AG09319 (cell line): ENCODE measurements at places on chromosomes 5 and 9.

DNA sequence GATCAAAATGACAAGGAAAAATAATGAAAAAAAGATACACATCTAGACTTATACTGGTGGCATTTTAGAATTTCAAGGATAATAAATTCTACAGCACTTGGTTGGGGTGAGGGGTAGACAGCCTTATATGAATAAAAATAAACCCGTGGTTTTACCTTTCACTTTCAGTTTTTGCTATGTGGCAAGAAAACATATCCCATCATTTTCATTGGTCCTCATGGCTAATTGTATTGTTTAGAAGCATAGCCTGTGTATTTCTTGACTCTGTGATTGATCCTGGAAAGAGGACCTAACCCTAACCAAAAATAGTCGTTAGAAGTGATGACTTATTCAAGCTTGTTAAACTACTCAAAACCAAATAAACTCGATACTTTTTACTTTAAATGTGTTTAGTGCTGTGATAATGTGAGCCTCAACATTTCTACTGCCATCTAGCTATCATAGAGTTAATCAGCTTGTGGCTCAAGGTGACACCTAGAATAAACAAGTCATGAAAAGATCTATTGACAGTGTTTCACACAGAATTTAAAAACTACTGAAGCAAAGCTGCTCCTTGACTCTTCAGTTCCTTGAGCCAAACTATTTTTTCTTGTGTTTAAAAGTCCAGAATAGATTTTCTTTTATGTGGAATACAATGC lies 153.3 kb upstream of the IZUMO3 start:
- DNase-seq, result no peak

DNA sequence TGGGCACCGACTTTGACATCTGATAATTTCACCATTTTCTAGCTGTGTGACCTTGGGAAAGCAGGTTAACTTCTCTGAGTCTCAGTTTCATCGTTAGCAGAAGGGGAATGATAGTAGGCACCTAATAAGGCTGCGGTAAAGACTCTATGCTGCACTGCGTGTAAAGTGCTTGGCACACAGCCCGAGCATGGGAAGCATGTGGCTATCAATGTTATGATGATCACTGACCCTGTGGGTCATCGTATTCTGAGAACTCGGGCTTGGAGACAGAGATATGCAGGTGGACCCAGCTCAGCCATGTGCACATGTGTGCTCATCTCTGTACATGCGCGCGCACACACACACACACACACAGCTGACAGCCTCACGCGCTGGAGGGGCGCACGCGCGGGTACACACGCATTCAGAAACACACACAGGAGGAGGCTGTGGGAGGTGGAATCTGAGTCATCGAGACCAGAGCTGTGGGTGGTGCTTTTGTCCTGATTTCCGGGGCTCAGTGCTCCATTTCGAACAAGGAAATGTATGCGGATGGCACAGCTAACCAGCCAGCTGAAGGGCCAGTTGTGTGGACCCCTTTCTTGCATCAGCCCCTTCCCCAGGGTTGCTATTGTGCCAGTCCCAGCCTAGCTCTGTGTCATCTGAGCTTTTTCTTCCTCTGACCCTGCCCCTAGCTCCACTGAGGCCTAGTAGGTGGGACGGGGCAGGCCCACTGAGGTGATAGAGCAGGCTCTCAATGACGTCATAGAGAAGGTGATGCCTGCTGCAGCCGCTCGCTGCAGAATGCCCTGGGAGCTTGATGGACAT lies 11.1 kb upstream of the ARAP3 start:
- DNase-seq, result no peak

GRCh38 chr9:36221667-36222066 lies 30.9 kb downstream of the CLTA start:
- DNase-seq, result no peak

DNA sequence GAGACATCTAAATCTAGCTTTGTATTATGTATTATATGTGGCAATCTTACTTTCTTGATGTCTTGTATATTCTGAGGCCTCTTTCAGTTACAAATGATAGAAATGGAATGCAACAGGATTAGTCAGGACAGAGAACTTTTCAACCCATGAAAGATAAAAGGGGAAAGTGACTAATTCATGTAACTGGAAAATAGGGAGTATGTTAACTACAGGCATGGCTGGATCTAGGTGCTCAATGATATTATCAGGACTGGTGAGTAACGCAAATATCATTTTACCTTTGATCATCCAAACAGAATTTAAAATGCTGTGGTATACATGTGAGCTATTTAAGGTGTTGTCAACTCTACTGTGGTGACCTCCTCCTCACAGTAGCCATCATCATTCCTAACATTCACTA lies 215.7 kb upstream of the GLRA1 start:
- no peak for DNase-seq

GRCh38 chr5:143208781-143209510 lies 194.5 kb downstream of the NR3C1 start:
- no peak for DNase-seq

DNA sequence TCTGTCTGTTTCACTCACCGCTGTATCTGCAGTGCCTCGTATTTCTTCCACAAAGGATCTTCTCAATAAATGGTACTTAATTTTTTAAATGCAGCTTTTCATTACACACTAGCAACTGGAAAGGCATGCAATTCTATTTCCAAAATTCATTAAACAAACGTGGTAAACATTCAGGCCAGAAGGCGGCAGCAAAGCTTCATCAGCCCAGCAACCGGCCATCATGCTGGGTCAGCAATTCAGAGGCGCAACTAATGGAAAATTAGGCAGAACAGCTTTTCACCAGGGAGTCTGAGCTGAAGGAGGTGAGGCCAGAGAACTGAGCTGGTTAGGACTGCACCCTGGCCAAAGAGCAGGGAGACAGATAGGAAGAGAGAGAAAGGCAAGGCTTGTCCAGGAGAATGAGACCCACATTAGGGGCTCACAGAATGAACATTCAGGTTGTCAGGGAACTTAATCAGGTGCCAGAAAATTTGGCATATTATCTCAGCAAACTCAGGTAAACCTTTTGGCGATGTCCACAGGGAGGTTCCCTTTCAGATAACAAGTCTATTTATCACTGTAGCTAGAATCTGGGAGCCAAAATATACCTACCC lies 17.7 kb upstream of the RNF180 start:
- peak; percentile 5 for DNase-seq

DNA sequence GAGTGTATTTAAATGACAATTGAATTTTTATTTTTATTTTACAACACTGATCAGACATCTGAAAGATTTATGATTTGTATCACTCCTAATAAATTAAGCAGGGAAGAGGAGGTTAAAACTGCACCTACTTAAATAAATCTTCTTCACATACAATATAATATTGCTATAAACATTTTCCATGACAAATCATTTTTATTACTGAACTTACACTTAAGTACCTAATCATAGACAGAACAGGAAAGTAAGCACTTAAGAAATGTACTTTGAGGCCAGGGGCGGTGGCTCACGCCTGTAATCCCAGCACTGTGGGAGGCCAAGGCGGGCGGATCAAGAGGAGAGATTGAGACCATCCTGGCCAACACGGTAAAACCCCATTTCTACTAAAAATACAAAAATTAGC lies 3.8 kb downstream of the PFDN1 start:
- DNase-seq, result no peak

DNA sequence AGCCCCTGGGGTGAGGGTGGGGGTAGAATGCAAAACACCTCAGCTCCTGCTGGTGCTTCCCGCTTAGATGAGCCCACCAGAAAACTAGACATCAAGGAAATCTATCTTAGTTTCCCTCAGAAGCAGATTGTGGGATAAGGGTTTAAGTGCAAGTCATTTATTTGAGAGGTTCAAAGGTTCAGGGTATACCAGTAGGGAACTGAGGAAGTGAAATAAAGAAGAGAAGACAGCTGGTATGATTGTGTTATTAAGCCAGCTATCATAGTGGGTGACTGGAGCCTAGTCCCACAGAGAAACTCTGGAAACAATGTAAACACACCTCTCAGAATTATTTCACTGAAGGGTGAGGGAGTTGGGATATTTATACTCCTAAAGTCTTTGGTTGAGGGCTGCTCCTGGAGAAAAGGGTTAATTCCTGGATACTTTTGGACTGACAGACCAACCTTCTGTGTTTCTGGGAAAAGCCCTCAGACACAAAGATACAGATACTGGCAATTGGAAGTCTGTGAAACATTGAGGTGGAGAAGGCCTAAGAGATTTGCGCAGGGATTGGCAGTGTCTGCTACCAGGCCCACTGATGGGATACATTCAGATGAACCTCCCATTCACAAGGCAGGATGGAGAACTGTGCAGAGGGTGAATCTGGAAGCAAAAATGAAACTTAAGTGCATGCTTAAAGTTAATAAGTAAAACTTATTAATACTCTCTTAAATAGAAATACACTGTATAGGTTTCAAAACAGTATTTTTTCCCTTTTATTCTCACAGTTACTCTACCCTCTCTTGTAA lies 6.4 kb upstream of the DCTN4 start:
- no peak for DNase-seq

GRCh38 chr5:170339780-170340167 lies 42.2 kb upstream of the LCP2 start:
- DNase-seq, result no peak

DNA sequence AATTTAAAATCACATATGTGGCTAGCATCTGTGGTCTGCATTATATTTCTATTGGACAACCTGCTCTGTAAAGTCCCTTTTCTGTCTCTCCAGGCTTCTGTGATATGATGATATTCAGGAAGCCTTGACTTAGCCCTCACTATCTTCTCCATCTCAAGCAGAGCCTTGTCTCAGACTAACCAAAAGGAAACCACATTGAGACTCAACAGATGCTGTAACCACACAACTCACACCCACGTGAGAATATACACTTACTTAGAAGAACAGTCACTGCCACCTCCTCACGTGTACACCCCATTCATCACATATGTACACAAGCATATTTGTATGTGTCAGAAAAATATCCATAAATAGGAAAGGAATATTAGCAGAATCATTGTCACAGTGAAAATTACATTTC lies 33.6 kb downstream of the HTR4 start:
- no peak for DNase-seq

DNA sequence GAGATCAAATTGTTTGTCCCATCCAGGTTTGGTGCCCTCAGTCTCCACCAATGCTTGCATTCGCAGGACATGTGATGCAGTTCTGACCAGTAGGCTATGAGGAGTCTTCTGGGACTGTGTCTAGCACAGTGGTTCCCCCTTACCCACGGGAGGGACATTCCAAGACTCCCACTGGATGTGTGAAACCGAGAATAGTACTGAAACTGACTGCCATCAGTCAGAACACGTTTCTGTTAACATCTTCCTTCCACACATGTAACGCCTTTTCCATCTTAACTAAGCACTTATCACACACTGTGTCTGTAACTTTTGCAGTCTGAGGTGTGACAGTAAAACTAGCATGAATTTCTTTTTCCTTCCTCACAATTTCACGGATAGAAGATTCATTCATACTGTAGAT lies 74.7 kb downstream of the PTTG1 start:
- DNase-seq, result no peak

GRCh38 chr9:131279196-131279862 lies 3.0 kb upstream of the FAM78A start:
- no peak for DNase-seq

- peak; percentile 71 for DNase-seq
These were observed 62.2 kb downstream of the IPPK start for GRCh38 chr9:92607773-92608172.

GRCh38 chr9:26013199-26013598 lies 335.0 kb upstream of the TUSC1 start:
- no peak for DNase-seq

DNA sequence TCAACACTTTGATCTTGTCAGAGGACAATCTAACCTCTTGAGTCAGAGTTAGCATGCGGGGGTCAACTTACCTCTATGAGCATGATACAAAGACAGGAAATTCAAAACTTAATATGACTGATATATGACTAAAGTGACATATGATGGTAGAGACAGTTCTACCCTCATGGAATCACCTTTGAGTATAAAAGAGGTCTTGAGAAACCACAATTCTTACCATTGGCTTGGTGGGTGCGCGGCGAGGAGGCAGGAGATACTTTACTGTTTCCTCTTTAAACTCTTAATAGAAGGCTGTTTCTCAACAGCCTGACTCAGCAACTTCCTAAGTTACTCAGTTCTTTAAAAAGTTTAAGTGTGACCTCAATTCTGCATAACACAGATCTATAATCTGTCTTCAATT lies 372.8 kb downstream of the KIAA0825 start:
- peak; percentile 1 for DNase-seq

- no peak for DNase-seq
These were observed 288.8 kb downstream of the ARL15 start for GRCh38 chr5:54021431-54022164.

DNA sequence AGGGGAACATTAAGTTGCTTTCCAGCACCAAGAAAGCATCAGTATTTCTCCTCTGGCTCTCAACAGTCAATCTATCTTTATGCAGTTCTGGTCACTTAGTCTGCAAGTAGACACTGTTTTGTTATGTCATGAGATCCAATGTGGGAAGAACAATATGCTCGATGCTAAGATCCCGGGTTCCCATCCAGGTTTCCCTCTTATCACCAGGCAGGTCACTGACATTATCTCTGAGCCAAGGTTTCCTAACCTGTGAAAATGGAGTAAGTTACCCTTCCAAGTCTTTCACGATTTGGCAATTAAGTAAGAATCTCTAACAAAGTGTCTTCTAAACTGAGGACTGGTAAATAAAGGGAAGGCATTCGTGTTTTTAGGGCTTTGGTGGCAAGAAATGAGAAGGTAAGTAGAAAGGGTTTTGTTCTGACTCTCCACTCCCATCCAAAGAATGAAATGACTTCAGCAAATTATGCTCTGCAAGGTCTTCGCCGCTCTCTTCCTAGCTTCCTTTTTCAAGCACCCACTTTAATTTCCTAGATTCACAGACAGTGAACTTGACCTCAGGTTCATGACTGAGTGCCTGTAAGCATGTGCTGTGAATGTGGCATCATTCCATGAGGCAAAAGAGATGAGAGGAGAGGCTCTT lies 86.4 kb downstream of the DCP2 start:
- DNase-seq, result no peak

GRCh38 chr9:70924380-70924779 lies 197.0 kb downstream of the TRPM3 start:
- DNase-seq, result peak; percentile 54

- no peak for DNase-seq
These were observed 297.9 kb upstream of the PTGER4 start for GRCh38 chr5:40381676-40382363.

- no peak for DNase-seq
These were observed 32.5 kb downstream of the LEAP2 start for GRCh38 chr5:132905938-132906337.

- DNase-seq, result no peak
These were observed 674 bp downstream of the C5orf15 start for GRCh38 chr5:133967698-133968203.

GRCh38 chr5:139472386-139473030 lies 1.7 kb downstream of the SMIM33 start:
- DNase-seq, result no peak

GRCh38 chr5:78647351-78647818 lies 1.2 kb downstream of the LHFPL2 start:
- no peak for DNase-seq

DNA sequence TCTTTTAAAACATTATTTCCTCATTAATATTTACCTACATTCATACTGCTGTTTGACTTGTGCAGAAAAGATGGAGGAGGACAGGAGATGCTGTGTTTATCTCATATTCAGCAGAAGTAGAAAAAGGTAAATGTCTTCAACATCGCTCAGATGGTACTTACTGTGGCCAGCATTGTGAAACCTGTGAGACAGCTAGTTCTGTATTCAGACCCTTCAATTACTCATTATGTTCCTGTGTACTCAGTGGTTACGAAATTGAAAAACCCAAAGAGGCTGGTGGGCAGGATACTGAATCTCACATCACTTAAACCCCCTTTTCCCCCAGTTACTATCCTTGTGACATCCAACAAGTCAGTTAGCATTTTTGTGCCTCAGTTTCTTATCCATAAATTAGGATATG lies 216.0 kb downstream of the KDM4C start:
- no peak for DNase-seq
